ENCODE measurements at places on chromosomes 1 and 21. TPM values are rescaled to one million over a fixed set of nuclear protein-coding genes. Genes with fewer than 3 reads are reported as not detected.

Gene TMCO4
- total RNA-seq = 37.1 TPM

- no peak for DNase-seq
These were observed 35.7 kb downstream of the CFAP74 start for GRCh38 chr1:1967879-1968278.

GRCh38 chr1:246280551-246280950 lies 226.5 kb downstream of the SMYD3 start:
- no peak for DNase-seq

Gene KCNE2
- 1.7 TPM for total RNA-seq

DNA sequence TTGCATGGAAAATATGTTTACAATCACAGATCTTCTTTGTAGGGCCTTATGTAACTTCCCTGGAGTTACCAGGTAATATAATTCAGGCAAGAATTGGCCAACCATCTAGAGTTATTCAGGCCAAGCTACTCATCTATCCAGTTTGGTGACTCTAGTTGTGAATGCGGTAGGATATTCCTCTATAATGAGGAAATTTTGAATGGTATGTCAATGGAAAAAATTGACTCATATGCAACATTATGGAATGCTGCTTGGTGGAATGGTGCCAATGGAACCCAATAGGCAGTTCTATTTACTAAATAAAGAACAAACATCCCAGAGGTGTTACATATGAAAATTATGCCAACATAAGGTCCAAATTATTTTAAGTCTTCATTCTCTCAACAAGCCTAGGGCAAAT lies 5.6 kb upstream of the TNFSF18 start:
- DNase-seq = no peak

DNA sequence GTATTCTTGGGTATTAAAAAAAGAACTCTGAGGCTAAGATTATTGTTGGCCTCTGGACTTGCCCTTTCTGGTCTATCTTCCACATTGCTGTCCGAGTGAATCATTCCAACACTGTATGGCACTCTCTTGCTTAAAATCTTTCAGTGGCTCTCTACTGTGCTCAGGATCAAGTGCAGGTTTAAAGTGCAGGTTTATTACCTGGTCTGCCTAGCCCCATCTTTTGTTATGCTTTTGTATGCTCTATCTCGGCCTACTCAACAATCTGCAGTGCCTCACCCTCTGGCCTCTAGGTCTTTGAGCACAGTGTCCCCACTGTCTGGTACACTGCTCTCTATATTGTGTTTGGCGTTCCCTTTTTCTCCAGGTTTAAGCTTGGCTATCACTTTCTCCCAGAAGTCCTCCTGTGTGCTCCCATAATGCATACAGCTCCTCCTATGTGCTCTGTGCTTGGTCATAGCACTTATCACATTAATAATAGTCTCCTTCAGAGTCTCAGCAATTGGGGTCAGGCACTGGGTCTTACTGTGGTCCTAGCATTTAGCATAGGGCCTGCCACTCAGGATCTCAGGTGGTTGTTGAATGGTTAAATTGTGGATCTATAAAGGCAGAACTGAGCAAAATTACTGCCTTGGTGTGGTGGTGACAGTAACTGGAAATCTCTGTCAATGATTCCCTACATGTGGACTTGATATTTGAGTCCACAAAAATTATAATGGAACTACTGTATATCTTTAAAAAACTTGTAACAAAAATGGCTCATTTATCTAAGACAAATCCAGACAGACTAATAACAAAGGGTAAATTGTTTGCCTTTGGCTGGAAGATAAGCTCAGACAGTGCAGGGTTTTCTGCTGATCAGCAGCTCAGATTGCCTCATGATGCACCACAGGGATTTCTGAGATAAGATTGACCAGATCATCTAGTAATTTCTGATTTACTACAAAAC lies 10.6 kb upstream of the LDLRAD1 start:
- no peak for DNase-seq

DNA sequence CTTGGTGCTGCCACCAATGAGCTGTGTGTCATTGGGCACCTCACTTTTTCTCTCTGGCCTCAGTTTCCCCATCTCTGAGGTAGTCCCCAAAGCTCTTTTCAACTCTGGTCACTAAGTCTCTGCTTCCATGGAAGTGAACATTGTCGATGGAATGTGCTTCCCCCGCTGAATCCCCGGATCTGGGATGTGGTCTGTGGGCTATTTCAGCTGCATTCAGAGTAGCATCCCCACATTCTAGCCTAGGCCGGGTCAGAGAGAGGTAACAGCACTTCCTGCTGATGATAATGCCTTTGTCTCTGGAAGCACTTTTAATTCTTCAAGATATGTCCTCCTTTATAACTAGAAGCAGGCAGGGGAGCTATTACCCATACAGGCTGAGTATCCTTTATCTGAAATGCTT lies 29.8 kb downstream of the RASSF5 start:
- DNase-seq = no peak

Gene UTS2
- 0.27 TPM for total RNA-seq

Gene CYP4B1
- 13.6 TPM for total RNA-seq

DNA sequence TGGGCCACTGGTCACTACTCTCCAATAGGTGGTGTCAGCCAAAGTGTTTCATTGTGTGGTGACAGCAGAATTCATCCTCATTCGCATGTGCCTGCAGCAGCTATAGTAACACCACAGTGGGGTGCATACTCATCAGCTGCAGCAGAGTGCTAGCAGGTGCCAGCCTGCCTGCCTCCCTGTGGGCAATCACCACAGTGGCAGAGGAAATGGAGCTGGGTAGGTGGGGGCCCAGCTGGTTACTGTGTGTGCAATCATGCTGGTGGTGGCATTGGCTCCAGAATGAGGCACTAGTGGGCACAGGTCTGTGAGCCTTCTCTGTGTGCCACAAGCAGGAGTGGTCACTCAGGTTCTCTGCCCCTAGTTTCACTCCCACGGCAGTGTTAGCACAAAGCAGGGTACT lies 579.2 kb downstream of the PTPRC start:
- DNase-seq = no peak

DNA sequence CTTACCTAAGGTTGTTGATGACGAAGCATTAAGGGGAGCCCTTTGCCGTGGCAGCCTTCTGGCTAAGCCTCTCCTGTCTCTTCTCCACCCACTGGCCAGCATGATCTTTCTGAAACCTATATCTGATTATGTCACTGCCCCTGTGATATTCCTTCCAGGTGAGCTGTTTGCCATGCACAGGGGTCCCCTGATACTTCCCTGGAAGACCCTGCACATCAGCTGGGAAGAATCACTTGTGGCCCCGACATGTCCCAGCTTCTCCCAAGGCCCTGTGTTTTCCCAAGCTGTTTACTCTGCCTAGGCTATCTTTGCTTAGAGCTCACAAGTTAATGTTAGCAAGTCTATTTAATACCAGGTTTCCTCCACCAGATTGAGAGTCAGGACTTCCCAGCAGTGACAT lies 12.3 kb downstream of the RD3 start:
- no peak for DNase-seq

GRCh38 chr1:63937461-63938022 lies 163.7 kb downstream of the ROR1 start:
- DNase-seq = no peak

DNA sequence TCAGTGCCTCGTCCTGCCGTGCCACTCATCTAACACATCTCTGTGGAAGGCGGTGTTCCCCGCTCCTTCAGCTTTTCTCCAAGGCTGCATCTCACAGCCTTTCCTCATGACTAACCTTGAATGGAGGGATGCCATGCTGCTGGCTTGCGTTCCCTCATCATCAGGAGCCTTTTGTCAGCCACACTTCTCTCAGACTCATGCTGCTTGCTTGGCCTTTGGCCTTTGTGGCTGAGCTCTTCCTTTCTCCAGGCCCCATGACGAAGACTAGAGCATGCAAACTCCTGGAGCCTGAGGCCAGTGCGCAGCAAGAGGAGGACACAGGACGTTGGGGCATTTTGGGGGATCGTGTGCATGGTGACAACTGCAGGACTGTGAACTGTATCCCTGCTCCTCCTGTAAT lies 70.8 kb downstream of the SYT2 start:
- DNase-seq = no peak

DNA sequence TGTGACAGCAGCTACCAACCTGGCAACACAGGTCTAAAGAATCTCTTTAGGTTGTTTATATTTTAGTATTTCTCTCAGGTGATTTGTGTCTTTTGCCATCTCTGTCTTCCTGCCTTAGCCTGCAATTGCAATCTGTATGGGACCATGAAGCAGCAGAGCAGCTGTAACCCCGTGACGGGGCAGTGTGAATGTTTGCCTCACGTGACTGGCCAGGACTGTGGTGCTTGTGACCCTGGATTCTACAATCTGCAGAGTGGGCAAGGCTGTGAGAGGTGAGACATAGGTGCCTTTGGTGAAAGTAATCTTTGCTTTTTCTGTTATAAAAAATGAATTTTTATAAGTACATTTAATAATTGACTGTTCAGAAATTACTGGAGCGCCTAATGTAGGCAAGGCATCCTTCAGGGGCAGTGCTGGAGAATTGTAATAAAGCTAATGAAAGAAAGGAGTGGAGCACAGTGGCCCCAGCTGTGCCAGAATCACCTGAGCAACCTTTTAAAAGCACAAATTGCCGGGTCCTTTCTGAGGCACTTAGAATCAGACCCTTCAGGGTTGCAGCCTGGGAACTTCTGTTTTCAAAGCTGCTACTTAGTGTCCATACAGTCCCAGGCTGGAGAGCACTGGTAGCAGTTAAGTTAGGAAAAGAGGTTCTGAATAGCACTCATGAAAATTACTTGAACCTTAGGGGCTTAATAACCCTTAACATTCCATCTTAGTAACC lies 60.6 kb upstream of the LAMC2 start:
- no peak for DNase-seq

Gene SLC35F3
- not detected for total RNA-seq

Gene OR2L2
- total RNA-seq = 0.13 TPM

Gene OR2G6
- not detected for total RNA-seq

DNA sequence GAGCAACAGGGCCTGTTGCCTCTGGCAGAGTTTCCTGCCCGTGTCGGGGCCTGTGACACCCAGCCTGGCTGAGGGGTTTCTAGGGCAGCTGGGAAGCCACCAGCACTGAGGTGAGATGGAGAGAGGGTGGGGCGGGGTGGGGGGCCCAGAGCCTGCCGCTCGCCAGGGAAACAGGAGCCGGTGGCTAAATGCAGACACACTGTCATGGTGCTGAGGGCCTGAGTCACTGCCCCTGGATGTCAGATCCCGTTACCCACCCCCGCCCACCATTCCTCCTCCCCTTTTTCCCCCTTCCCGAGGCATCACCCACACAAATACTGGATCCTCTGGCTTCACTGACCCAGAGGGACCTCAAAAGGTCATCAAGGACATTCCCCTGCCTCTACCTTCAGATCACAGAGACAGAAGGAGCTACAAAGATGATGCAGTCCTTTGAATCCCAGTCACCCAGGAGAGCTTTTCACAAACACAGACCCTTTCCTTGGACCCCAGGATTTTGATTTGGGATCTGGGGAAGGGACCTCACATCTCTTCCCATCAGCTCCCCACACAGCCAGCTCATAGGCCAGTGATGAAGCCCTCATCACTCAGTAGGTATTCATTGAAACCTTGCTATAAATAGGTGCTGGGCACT lies 1.9 kb upstream of the HSPB7 start:
- DNase-seq = peak; percentile 85

GRCh38 chr1:234735476-234735875 lies 125.5 kb upstream of the IRF2BP2 start:
- no peak for DNase-seq

DNA sequence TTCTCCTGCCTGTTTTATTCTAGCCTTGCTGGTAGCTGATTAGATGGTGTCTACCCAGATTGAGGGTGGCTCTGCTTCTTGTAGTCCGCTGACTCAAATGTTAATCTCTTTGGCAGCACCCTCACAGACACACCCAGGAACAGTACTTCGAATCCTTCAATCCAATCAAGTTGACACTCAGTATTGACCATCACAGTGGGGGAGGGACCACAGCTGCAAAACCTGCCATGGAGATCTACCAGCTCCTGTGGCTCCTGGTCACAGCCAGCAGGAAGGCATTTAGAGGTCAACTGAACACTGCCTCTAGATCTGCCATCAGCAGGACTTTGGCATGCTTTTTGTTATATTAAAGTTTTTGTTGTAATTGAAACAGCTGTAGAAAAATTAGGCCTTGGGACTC lies 146.9 kb downstream of the RWDD3 start:
- DNase-seq = no peak

DNA sequence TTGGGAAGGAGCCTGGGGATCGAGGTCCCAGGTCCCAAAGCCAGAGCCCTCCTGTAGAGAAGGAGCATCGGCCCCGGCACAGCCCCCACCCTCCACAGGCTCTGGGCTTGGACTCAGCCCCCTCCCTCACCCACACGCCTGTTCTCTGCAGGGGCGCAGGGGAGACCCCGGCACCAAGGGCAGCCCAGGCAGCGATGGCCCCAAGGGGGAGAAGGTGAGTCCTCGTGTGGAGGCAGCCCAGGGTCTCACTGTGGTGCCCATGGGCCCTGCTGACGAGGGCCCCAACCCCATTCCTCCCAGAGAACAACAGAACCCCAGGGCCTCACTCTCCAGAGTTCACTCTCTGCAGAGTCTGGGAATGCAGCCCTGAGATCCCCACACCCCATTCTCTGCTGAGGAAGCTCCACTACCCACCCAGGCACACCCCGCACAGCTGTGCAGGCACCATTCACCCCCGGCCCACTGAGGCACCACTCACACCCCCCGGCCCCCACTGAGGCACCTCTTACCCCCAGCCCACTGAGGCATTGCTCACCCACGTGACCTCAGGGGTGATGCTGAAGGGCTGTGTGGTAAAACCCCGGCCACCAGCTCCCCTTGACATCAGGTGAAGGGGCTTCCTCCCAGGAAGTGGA lies 21.8 kb downstream of the COL6A2 start:
- peak; percentile 42 for DNase-seq

Gene PLEKHG5
- 6.6 TPM for total RNA-seq

Gene PYGO2
- total RNA-seq = 23.6 TPM

GRCh38 chr1:86951430-86951829 lies 37.0 kb downstream of the HS2ST1 start:
- DNase-seq = no peak

Gene XCL2
- total RNA-seq = 1.1 TPM

DNA sequence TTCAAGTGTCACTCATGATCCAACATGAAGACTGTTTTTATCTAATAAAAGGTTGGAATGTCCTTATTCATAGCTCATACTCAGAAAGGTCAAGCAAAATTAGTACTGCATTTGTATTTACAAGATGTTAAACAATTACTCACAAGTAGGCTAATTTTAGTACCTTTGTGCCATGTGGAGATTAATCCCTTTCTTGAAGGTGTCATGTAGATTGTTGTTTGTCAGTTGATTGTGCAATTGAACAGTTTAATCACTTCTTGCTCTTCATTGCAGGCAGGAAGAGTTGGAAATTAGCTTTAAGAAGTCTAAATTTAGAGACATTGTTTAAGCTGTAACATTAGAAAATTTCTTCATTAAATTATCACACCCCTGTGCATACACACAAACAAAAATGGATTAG lies 847.1 kb downstream of the KCNT2 start:
- DNase-seq = no peak

- DNase-seq = no peak
These were observed 465.6 kb upstream of the ADGRL4 start for GRCh38 chr1:79472067-79472656.

- no peak for DNase-seq
These were observed 7.4 kb downstream of the JAM2 start for GRCh38 chr21:25646474-25646873.

- DNase-seq = no peak
These were observed 69.1 kb downstream of the SPSB1 start for GRCh38 chr1:9361630-9362260.

GRCh38 chr1:42142894-42143675 lies 10.1 kb upstream of the GUCA2B start:
- no peak for DNase-seq

Gene ARHGAP29
- total RNA-seq = 40.1 TPM
